ENCODE measurements at places on chromosomes 6 and 20. TPM values are rescaled to one million over a fixed set of nuclear protein-coding genes. Genes with fewer than 3 reads are reported as not detected.

CD83 gene
- total RNA-seq = 5.3 TPM

DEF6 gene
- 0.88 TPM for total RNA-seq

ZNF391 gene
- 1.1 TPM for total RNA-seq

DNA sequence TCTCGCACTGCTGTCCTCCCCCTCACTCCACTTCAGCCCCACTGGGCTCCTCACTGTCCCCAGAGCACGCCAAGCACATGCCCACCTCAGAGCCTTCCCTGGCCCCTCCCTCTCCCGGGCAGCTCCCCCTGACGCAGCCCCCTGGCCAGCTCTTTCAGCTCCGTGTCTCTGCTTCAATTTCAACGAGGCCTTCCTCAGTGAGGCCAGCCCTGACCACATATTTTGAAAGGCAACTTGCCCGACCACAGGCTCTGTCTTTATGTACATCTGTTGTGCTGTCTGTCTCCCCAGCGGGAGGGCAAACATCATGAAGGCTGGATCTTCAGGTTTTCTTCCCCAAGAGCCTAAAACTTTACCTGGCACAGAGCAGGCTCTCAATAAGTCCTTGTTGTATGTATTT is 44.6 kb downstream of the JPH2 start:
- no peak for DNase-seq

Measured in dermis blood vessel endothelial cell (primary cell).